ENCODE measurements at places on chromosomes 1 and 21.

GRCh38 chr1:232978091-232978634, 27.8 kb downstream of the NTPCR start:
- DNase-seq: no peak

GRCh38 chr1:173715538-173715844, 710 bp downstream of the KLHL20 start:
- no peak for DNase-seq

GRCh38 chr1:39098546-39099250, 72.5 kb downstream of the NDUFS5 start:
- DNase-seq: peak; percentile 91

DNA sequence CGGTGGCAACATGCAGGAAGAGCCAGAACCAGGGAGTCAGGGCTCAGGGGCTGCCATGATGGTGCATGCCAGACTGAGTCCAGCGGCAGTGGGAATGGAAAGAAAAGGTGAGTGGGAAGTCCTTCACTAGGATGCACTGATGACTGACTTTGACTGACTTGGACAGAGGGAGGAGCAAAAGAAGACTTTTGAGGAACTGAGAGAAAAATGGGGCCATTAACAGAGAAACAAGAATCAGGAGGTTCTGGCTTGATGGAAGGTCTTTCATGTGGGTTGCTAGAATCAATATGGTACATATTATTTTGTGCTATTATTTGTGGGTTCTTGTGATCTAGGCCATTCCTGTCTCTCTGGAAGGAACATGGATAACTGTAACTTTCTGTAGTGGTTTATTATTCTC, 454.6 kb upstream of the PROX1 start:
- no peak for DNase-seq
